ENCODE measurements at places on chromosomes 12 and 14.

GRCh38 chr14:96215452-96216244 lies 11.0 kb downstream of the BDKRB2 start:
- DNase-seq, result no peak

DNA sequence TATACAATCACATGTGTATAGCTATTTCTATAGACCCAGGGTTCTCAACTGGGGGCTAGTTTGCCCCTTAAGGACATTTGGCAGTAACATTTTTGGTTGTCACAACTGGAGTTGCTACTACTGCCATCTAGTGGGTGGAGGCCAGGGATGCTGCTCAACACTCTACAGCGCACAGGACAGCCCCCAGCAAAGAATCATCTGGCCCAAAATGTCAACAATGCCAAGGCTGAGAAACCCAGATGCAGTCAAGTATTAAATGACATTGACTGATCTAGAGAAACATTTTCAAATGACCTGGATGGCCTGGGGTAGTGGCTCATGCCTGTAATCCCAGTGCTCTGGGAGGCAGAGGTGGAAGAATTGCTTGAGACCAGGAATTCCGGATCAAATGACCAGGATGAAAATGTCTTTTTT lies 5.8 kb downstream of the WSB2 start:
- DNase-seq, result no peak

DNA sequence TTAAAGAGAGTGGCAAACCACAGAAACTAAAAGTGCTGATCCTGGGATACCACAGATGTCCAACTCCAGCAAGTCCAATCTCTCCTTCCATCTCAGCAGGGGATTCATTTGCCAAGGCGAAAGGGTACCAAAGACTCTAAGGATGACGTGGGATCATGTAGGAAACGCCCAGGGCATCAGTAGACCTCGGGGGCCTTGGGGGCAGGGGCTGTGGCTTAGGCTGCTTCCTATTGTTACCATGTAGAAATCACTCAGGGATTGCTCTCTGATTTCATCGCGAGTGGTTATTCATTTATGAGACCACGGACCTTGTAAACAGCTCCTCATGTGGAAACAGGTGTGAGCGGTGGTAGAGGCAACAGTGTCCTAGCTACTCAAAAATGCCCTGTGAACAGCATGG lies 149.3 kb upstream of the FKBP4 start:
- no peak for DNase-seq

- no peak for DNase-seq
Measured at GRCh38 chr14:91429385-91429784, 11.8 kb upstream of the CCDC88C start.

- no peak for DNase-seq
Measured at GRCh38 chr14:104140213-104140462, 1.8 kb downstream of the KIF26A start.

GRCh38 chr12:45324391-45324790 lies 108.5 kb downstream of the ANO6 start:
- no peak for DNase-seq

DNA sequence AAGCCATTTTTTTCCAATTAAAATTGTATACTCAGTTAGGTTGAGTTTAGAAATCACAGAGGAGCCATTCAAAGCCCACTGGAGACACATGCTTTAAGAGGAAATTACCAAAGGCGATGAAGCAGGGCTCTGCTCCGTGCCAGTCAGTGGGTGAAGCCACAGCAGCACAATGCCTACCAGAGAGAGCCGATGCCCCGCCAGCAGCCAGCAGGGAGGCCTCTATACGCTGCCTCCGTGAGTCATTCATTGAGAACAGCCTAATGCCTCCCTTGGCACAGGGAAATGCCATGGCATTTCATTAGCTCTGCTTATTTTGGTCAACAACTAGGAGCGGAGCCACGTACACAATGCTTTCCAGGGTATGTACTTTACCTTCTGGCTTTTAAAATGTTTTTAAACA lies 197.8 kb upstream of the FRMD6 start:
- no peak for DNase-seq

- peak; percentile 24 for DNase-seq
Measured at GRCh38 chr14:76844223-76844622, 18.0 kb downstream of the LRRC74A start.

DNA sequence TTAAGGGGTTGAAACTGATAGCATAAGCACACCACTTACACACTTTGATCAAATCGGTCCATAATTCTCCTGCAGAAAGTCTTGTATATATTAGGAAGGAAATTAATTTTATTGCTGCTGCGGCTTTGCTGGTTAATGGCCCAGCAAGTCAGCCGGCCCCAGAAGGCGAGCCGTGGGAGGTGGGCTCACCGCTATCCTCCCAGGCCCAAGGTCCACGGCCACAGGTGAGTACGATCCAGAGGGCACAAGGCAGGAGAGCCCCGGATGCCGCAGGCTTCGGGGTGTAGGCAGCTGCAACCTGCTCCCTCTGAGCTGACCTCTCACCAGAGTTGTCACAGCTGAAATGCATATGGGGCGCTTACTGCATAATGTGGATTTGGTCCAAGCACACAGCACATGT lies 165.7 kb downstream of the TBX5 start:
- DNase-seq, result no peak

- DNase-seq, result no peak
Measured at GRCh38 chr12:72511498-72511897, 239.3 kb downstream of the TRHDE start.

GRCh38 chr12:6592087-6592486 lies 15.1 kb downstream of the CHD4 start:
- no peak for DNase-seq

GRCh38 chr12:80038062-80038560 lies 61.2 kb upstream of the OTOGL start:
- no peak for DNase-seq

GRCh38 chr14:94532447-94532846 lies 23.2 kb upstream of the SERPINA12 start:
- DNase-seq, result no peak

- no peak for DNase-seq
Measured at GRCh38 chr14:43540948-43541347, 966.1 kb downstream of the FSCB start.

- DNase-seq, result no peak
Measured at GRCh38 chr14:50109342-50109741, 7.0 kb downstream of the VCPKMT start.

- DNase-seq, result no peak
Measured at GRCh38 chr12:93889516-93890212, 212.5 kb downstream of the CRADD start.

- DNase-seq, result no peak
Measured at GRCh38 chr12:95577820-95578219, 26.5 kb upstream of the USP44 start.

All from stimulated activated CD8-positive, alpha-beta memory T cell treated with anti-CD3 and anti-CD28 coated beads, Interleukin-4, amount 100 ng/mL, for 1 hour (primary cell).